ENCODE measurements at places on chromosomes 5 and 9.

DNA sequence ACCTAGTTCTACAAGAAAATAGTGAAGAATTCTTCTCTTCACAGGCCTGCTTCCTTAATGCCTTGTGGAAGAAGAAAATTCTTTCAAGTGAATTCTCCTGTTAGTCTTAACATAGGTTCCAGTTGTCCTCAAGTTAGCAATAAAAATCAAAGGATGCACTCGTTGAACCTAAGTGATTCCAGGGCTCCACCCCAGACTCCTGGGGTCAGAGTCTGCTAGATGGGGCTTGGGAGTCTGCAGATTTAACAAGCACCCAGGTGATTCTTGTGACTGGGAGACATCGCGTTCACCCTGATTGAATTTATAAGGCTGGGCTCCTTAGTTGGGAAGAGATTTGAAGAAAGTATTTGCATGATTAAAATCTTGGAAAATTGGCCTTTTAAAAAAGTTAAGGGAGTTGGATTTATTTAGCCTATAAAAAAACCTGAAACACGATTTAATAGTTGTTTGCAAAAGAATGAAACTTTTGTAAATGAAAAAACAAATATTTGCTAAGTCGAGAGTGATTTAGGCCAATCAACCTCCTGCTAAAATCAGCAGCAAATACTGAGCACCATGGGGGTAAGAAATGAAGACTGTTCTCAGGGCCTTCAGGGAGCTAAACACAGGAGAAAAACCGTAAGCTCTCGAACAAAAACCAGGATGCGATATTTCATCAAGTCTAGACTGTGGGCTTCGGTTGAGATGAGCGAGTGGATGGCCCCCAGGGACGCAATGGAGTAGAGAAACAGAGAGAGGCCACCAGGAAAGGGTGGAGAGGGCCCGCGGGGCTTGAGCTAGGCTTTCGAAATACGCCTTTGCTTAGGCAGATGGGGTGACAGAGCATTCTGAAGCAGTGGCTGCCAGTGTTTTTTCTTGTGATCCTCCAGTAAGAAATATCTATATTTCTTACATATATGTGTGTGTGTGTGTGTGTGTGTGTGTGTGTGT is 86.9 kb upstream of the TTC23L start:
- DNase-seq, result no peak

DNA sequence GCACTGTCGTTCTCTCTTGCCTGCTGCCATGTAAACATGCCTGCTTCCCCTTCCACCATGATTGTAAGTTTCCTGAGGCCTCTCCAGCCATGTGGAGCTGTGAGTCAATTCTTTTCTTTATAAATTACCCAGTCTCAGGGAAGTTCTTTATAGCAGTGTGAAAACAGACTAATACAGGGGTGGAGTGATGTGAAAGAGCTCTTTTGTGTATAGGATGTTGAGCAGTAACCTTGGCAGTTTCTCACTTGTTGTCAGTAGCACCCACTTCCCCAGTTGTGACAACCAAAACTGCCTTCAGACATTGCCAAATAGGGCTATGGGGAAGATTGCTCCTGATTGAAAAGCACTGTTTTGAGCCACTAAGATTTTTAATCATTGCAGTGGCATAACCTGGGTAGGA is 552.2 kb upstream of the ZNF462 start:
- no peak for DNase-seq

DNA sequence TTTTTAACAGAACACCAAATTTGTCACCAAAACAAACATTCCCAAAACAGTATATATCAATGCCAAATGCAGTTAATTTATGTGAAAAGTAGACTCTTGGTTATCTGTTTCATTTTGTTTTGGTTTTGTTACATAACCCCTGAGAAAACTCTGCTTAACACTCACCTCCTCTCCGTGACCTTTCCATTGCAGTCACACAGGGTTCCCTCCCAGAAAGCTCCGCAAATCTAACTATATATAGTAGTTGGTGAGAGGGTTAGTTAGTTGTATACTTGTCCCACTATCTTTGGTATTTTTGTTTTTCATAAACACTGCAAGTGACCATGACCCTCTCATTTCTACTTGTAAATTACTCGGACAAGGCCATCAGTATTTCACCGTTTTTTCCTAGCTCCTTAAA is 25.5 kb downstream of the NFIB start:
- DNase-seq, result no peak

GRCh38 chr5:59798862-59799667 is 94.5 kb downstream of the PDE4D start:
- peak; percentile 30 for DNase-seq

GRCh38 chr5:124572971-124573370 is 173.5 kb downstream of the ZNF608 start:
- no peak for DNase-seq

- DNase-seq, result no peak
These were observed 30.1 kb upstream of the MUSK start for GRCh38 chr9:110638381-110638954.

GRCh38 chr5:171031977-171032376 is 170.2 kb downstream of the RANBP17 start:
- peak; percentile 3 for DNase-seq

DNA sequence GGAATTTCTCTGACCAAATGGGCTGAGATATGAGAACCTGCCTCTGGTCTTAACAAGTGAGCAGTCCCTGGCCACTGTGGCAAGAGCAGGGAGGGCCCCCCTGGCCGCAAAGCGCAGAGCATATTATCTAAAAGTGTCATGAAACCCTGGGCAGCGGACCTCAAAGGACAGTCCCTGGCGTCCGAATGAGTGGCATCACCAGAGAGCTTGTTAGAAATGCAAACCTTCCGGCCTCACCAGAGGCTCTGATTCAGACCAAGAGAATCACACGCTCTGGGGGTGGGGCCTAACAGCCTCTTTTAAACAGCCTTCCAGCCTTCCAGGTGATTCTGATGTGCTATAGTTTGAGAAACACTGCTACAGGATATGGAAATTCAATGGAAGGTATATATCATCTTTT is 10.9 kb downstream of the PTPN3 start:
- DNase-seq, result no peak

- DNase-seq, result peak; percentile 69
These were observed 11.5 kb upstream of the ALDH1B1 start for GRCh38 chr9:38380872-38381534.

Data from brain (organoid and tissue), 16 donors.